ENCODE measurements at places on chromosomes 2 and 18. TPM values are rescaled to one million over a fixed set of nuclear protein-coding genes. Genes with fewer than 3 reads are reported as not detected.

DNA sequence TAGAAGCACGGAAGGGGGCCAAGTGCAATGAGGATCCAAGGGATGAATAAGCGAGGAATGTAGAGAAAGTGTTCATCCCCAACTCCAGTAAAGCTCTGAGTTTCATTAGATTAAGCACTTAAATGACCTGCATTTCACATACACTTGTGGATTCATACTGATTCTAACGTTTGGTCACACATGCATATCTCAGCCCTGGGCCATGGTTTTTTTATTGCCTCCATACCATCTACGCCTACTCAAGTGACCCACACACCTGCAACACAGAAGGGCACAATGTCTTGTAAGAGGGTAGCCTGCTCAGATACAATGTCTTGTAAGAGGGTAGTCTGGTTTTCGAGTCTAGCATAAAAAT lies 566 bp upstream of the MRPS5 start:
- H3K4me1 ChIP-seq, result peaks cover 12% of the 10 kb centered on the region
- DNase-seq, result no peak
- H3K4me3 ChIP-seq, result peak overlapping the region; percentile 100
- no peak overlapping the region for H3K27ac ChIP-seq

- peaks cover 3% of the 10 kb centered on the region for H3K27me3 ChIP-seq
- no peak for DNase-seq
- no peak overlapping the region for H3K27ac ChIP-seq
- no peaks in the 10 kb centered on the region for H3K4me1 ChIP-seq
Measured at GRCh38 chr2:118264232-118264990, 176.1 kb downstream of the INSIG2 start.

GRCh38 chr18:79912409-79912991 lies 39.0 kb downstream of the SLC66A2 start:
- DNase-seq, result no peak
- H3K4me1 ChIP-seq, result no peaks in the 10 kb centered on the region
- no peak overlapping the region for H3K4me3 ChIP-seq

- H3K27ac ChIP-seq, result no peak overlapping the region
- no peaks in the 10 kb centered on the region for H3K36me3 ChIP-seq
- H3K4me1 ChIP-seq, result no peaks in the 10 kb centered on the region
- H3K4me3 ChIP-seq, result no peak overlapping the region
- H3K27me3 ChIP-seq, result no peaks in the 10 kb centered on the region
- no peak for DNase-seq
Measured at GRCh38 chr2:145547620-145548019, 1027.7 kb upstream of the ZEB2 start.

GRCh38 chr2:108613261-108614042 lies 79.2 kb downstream of the LIMS1 start:
- peaks cover 65% of the 10 kb centered on the region for H3K4me1 ChIP-seq
- no peaks in the 10 kb centered on the region for H3K36me3 ChIP-seq
- H3K27ac ChIP-seq, result peak overlapping the region; percentile 93
- no peak for DNase-seq
- no peak overlapping the region for H3K4me3 ChIP-seq

GRCh38 chr2:234328444-234328990 lies 168.4 kb downstream of the ARL4C start:
- no peak overlapping the region for H3K4me3 ChIP-seq
- H3K36me3 ChIP-seq, result no peaks in the 10 kb centered on the region
- H3K4me1 ChIP-seq, result no peaks in the 10 kb centered on the region
- H3K27me3 ChIP-seq, result no peaks in the 10 kb centered on the region
- no peak overlapping the region for H3K27ac ChIP-seq

DNA sequence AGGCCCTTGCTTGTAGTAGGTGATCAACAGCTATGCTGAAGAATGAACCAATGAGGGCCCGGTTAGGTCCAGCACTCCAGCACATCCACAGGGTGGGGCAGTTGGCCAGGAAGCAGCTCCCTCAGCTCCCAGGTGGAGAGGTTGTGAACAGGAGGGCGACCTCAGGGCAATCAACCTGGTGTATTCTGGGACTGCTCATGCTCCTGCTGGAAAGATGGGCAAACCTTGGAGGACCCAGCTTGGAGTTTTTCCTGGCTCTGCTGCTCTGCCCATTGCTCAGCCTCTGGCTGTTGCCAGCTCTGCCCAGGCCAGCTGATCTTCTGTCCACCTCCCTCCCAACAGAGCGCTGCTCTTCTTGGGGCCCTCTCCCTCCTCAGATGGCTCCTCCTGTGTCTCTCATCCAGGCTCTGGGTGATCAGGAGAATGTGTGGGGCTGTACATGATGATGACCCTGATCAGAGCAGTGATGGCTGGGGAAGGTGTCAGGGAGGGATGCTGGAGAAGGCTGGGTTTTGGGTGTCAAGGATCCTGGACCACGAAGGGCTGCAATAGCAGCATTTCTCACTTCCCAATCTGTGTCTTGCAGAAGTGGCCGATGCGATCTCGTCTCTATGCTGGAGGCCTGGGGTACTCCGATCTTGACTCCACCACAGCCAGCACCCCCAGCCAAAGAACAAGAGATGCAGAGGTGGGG lies 3.4 kb downstream of the TCF23 start:
- no peak overlapping the region for H3K27ac ChIP-seq
- peaks cover 7% of the 10 kb centered on the region for H3K27me3 ChIP-seq
- peaks cover 5% of the 10 kb centered on the region for H3K4me1 ChIP-seq
- H3K4me3 ChIP-seq, result no peak overlapping the region
- no peaks in the 10 kb centered on the region for H3K36me3 ChIP-seq

- no peak for DNase-seq
- peaks cover 16% of the 10 kb centered on the region for H3K4me1 ChIP-seq
- no peaks in the 10 kb centered on the region for H3K36me3 ChIP-seq
- H3K27me3 ChIP-seq, result peaks cover 6% of the 10 kb centered on the region
- no peak overlapping the region for H3K4me3 ChIP-seq
- H3K27ac ChIP-seq, result no peak overlapping the region
Measured at GRCh38 chr2:120586507-120587278, 149.0 kb upstream of the GLI2 start.

- DNase-seq, result no peak
- H3K27me3 ChIP-seq, result no peaks in the 10 kb centered on the region
- no peak overlapping the region for H3K4me3 ChIP-seq
- H3K36me3 ChIP-seq, result peaks cover 1% of the 10 kb centered on the region
- H3K27ac ChIP-seq, result no peak overlapping the region
- H3K4me1 ChIP-seq, result no peaks in the 10 kb centered on the region
Measured at GRCh38 chr18:80154293-80154692, 45.2 kb downstream of the ADNP2 start.

DNA sequence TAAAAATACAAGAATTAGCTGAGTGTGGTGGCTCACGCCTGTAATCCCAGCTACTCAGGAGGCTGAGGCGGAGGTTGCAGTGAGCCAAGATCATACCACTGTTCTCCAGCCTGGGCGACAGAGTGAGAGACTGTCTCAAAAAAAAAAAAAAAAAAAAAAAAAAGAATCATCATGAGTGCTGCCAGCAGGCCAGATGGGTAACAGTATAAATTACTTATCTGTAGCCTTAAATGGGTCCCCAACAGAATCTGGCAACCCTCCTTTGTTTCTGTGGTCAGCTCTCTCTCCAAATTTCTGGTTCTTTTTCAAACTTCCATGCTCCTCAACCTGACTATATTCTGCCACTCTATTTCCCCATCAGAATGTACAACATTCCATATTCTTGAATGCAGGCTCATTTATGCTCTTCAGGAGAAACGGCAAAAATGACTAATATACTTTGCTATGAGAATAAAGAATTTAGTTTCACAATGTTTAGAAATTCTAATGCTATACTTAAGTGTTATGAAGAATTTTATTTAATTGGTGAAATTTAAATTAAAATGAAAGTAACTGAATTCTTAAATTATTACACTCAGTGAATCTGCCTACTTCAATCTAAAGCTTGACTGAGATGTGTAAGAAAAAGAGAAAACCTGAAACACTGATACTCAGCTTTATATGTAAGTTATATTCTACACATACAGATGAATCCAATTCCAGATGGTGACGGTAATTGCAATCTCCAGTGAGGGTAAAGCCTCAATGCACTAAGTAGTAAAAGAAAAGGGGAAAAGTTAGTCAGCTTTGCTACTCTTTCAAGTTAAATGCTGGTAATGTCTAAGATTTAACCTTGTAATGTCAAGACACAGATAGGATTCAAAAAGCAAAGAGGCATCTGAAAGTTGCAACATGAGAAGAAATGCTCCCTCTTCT lies 24.8 kb downstream of the LPIN2 start:
- no peaks in the 10 kb centered on the region for H3K36me3 ChIP-seq
- no peak overlapping the region for H3K27ac ChIP-seq
- no peak overlapping the region for H3K4me3 ChIP-seq
- no peaks in the 10 kb centered on the region for H3K27me3 ChIP-seq
- DNase-seq, result no peak

DNA sequence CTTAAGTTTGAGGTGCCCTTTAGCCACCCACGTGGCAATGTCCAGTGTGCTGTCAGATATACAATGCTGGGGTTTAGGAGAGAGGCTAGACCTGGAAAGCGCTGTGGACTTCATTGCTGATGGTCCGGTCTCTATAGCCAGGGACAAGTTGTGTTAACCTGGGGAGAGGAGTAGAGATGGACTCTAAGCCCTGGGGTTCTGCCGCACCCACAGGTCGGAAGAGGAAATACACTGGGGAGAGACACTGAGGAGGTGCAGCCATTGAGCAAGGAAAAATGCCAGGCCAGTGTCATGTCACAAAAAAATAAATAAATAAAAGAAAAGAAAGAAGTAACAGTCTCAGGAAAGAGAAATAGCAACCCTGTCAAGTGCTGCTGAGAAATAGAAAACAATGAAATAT lies 106.9 kb upstream of the CBLN2 start:
- H3K36me3 ChIP-seq, result no peaks in the 10 kb centered on the region
- H3K4me3 ChIP-seq, result no peak overlapping the region
- H3K4me1 ChIP-seq, result no peaks in the 10 kb centered on the region
- H3K27ac ChIP-seq, result no peak overlapping the region
- no peaks in the 10 kb centered on the region for H3K27me3 ChIP-seq

DNA sequence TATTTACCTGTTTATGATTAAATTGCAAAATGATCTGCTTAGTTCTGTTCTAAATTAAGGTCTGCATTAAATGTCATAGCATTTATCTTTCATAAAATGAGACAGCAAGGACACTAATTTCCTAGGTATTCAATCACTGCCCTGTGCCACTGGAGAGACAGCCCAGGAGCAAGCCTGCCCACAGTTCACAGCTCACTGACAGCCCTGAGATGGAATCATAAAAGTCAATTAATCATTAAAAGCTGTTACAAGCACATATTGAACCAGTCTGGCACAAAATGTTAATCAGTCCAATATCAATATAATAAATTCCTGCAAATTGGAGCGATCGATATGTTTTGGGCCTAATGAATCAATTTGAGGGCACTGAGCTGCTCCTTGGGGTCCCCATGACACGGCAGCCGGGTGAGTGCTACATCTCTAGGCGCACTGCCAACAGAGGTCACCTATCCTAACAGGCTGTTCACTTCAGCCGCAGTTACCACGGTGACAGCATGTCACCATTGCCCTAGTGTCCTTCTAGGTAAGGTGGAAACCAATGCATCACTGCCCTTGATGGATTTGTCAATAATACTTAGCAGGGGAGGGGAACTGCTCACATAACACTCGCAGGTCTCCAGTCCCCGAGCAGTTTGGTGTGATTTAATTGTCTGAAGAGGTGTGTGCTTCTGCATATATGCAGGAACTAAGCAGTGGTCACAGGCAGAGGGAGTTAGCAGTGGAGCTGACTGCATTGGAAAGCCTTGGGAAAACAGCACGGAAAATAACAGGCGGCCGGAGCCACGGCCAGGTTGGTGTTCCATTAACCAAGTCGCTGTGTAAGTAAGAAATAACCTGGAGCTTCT lies 47.3 kb downstream of the POU3F3 start:
- DNase-seq, result no peak
- no peak overlapping the region for H3K4me3 ChIP-seq
- no peaks in the 10 kb centered on the region for H3K4me1 ChIP-seq
- no peak overlapping the region for H3K27ac ChIP-seq
- H3K36me3 ChIP-seq, result no peaks in the 10 kb centered on the region

- peaks cover 17% of the 10 kb centered on the region for H3K4me1 ChIP-seq
- no peaks in the 10 kb centered on the region for H3K27me3 ChIP-seq
- H3K27ac ChIP-seq, result no peak overlapping the region
Measured at GRCh38 chr2:215476424-215476823, 40.6 kb upstream of the FN1 start.

GRCh38 chr18:55576001-55576400 lies 12.0 kb downstream of the TCF4 start:
- H3K27ac ChIP-seq, result no peak overlapping the region
- H3K4me3 ChIP-seq, result no peak overlapping the region
- no peaks in the 10 kb centered on the region for H3K36me3 ChIP-seq
- DNase-seq, result no peak
- H3K27me3 ChIP-seq, result no peaks in the 10 kb centered on the region

- no peaks in the 10 kb centered on the region for H3K4me1 ChIP-seq
- no peaks in the 10 kb centered on the region for H3K27me3 ChIP-seq
- H3K27ac ChIP-seq, result no peak overlapping the region
- no peak overlapping the region for H3K4me3 ChIP-seq
- DNase-seq, result no peak
Measured at GRCh38 chr2:7169593-7169992, 252.4 kb downstream of the RNF144A start.

DNA sequence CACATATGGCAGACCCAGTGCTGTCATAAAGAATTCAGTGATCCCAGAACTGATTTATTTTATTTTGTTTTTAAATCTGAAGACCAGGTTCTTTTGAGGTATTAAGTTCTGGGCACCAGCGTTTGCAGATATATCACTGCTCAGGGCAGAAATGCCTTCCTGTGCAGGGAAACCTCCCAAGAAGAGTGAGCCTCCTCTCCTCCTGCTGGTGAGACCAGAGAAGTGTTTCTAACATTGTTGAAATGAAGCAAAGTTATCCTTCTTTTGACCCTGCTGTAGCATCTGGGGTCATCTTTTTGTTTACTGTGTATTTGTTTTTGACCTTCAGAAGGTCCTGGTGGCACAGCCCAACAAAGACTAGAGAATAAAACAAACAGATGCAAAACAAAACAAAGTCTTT lies 94.0 kb downstream of the AQP4 start:
- no peaks in the 10 kb centered on the region for H3K36me3 ChIP-seq
- DNase-seq, result no peak
- no peak overlapping the region for H3K27ac ChIP-seq
- no peak overlapping the region for H3K4me3 ChIP-seq
- H3K27me3 ChIP-seq, result no peaks in the 10 kb centered on the region

- H3K36me3 ChIP-seq, result no peaks in the 10 kb centered on the region
- H3K4me1 ChIP-seq, result no peaks in the 10 kb centered on the region
- no peak for DNase-seq
- H3K27ac ChIP-seq, result no peak overlapping the region
Measured at GRCh38 chr2:9983401-9984216, 32.1 kb downstream of the GRHL1 start.

- H3K27me3 ChIP-seq, result no peaks in the 10 kb centered on the region
- DNase-seq, result no peak
- H3K36me3 ChIP-seq, result no peaks in the 10 kb centered on the region
Measured at GRCh38 chr2:33190393-33190937, 243.7 kb downstream of the LTBP1 start.

The SLC4A1AP gene
- polyA plus RNA-seq, result 13.5 TPM

The FTCDNL1 gene
- polyA plus RNA-seq, result 1.1 TPM

The EPB41L3 gene
- 0.39 TPM for polyA plus RNA-seq

The VIT gene
- polyA plus RNA-seq, result 0.75 TPM

The CCDC74A gene
- 3.7 TPM for polyA plus RNA-seq

The PXDN gene
- 87.9 TPM for polyA plus RNA-seq

The EHD3 gene
- polyA plus RNA-seq, result 5.1 TPM

The GPR45 gene
- polyA plus RNA-seq, result not detected

The RAB17 gene
- 3.7 TPM for polyA plus RNA-seq

The PRKRA gene
- 38.4 TPM for polyA plus RNA-seq
